ENCODE measurements at places on chromosomes 3 and 15. TPM values are rescaled to one million over a fixed set of nuclear protein-coding genes. Genes with fewer than 3 reads are reported as not detected.

The SAMMSON gene
- total RNA-seq = not detected

- DNase-seq = no peak
Measured at GRCh38 chr15:88194162-88194561, 62.4 kb downstream of the NTRK3 start.

DNA sequence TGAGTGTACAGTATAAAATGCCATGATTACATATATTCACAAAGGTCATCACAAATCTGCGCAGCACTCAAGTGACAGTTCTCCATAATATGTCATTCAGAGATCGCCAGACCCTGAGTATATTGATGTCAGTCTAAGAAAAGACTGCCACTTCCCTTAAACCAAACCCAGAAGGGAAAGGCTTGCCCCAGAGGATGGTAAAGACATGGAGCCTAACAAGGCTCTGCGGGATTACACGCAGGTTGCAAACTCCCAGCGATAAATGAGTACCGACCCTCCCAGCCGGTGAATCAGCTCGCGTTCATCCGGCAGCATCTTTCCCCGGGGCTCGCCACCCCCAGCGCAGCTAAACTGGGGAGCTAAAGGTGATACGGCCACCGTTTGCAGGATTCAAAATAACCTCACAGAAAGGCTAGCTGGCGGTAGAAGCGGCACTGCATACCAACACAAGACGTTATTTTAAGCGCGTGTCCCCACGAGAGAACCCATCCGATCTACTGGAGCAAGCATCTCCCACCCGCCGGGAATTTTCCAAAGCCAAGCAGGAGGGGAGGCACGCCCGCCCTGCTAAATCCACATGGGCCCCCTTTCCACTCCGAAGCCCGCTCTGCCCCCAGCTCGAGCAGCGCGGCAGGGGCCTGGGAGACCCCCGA lies 643 bp downstream of the MYO5A start:
- DNase-seq = no peak

DNA sequence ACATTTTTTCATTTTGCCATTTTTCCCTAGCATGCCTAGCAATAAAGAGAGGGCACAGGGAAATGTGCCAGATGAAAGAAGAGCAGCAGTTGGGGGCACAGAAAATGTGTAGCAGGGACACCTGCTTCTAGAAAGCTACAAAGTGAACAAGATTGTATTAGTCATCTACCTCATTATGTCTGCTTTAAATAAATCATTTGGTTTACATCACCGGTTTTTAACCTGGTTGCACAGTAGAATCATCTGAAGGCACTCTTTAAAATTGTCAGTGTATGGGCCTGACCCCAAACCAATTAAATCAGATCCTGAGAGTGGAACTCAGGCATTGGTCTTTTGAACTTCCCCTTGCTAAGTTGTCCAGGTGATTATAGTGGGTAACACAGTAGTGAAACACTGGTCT lies 73.8 kb downstream of the ZBBX start:
- no peak for DNase-seq

- DNase-seq = no peak
Measured at GRCh38 chr3:149085828-149086231, 503 bp downstream of the HLTF start.

The PTX3 gene
- total RNA-seq = 1.4 TPM

DNA sequence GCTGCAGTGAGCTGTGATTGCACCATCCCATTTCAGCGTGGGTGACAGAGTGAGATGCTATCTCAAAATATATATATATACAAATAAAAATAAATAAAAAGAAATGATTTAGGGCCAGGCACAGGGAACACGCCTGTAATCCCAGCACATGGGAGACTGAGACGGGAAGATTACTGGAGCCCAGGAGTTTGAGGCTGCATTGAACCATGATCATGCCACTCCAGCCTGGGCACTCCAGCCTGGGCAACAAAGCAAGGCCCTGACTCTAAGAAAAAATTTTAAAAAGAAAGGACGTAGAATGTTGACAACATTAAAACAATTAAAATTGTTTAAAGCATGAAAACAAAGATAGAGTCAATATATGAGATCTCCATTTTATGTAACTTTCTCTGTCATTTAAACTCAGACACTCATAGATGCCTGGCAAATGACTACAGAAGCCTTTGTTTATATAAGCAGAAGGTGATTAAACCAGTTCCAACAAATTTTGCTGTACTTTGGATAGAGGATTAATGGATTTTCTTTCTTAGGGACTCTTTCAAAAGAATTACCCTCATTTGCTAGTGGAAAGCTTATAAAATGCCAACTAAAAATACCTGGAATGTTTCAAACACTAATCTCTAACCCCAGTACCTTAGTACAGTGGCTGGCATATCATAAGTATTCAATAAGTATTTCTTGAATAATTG lies 10.7 kb upstream of the TRPM7 start:
- DNase-seq = no peak

The MESP1 gene
- total RNA-seq = 0.15 TPM

GRCh38 chr3:141830508-141830907 lies 45.9 kb upstream of the ATP1B3 start:
- DNase-seq = no peak

DNA sequence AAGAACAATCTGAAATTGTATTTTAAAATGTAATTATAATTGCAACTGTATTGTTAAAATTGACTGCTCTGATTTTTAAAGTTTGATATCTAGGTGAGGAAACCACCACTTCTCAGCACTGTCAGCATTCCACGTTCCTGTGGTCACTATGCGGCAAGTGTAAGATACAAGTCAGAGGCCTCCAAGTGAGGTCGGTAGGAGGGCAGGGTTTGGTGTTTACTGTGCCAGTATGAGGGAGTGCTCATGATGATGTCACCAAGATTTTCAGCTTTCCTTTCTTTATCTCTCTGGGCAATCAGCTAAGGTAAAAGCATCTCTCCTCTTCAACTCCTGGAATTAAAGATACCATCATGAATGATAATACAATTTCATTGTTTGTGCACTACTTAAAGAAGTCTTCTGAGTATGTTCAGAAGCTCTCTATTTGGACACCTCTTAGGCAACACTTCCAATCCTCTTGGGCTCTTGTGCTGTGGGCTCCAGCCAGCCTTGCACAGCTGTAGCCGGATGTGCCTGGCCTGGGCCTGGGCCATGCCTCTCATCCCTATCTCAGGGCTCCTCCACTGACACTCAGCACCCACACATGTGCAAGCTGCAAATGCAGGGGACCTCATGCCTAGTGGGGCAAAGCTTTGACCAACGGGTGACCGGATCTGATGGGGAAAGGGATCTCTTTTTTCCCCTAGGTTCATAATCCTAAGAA lies 42.9 kb downstream of the CCR3 start:
- DNase-seq = no peak

Data from H1 (cell line).